Activated naive CD4-positive, alpha-beta T cell treated with anti-CD3 and anti-CD28 coated beads for 36 hours (primary cell): ENCODE measurements at places on chromosomes 1 and 21.

DNA sequence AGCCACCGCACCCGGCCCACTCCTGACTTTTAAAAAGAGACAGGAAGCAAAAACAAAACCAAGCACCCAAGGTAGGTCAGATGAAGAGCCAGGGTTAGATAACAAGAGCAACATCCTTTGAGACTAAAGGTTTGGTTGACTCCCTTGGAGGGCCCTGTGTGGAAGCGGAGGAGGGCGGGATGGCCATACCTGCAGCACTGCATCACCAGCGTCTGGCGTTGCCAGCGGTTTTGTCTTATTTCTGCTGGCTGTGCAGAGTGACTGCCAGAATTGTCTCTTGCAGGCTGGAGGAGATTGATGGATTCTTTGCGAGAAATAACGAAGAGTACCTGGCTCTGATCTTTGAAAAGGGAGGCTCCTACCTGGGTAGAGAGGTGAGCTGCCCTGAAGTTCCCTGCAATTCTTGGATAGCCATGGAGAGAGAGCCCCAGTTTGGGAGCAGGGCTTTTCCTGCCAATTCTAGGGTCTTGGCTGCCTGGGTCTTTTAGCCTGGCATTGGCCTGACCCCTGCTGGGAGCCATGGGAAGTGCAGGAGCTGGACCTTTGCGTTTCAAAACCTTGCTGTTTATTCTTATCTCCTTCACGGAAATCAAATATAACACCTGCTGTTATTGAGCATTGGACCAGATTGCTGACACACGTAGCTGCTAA lies 24.0 kb downstream of the QSOX1 start:
- no peaks in the 10 kb centered on the region for H3K27me3 ChIP-seq
- no peaks in the 10 kb centered on the region for H3K4me1 ChIP-seq
- no peak overlapping the region for H3K27ac ChIP-seq
- no peak overlapping the region for H3K4me3 ChIP-seq
- peak; percentile 79 for DNase-seq

- peaks cover 7% of the 10 kb centered on the region for H3K27me3 ChIP-seq
- H3K4me1 ChIP-seq, result peaks cover 11% of the 10 kb centered on the region
- no peak overlapping the region for H3K27ac ChIP-seq
- no peak overlapping the region for H3K4me3 ChIP-seq
- no peak for DNase-seq
- H3K36me3 ChIP-seq, result no peaks in the 10 kb centered on the region
Observed at GRCh38 chr1:180130651-180131050, 24.0 kb upstream of the QSOX1 start.

DNA sequence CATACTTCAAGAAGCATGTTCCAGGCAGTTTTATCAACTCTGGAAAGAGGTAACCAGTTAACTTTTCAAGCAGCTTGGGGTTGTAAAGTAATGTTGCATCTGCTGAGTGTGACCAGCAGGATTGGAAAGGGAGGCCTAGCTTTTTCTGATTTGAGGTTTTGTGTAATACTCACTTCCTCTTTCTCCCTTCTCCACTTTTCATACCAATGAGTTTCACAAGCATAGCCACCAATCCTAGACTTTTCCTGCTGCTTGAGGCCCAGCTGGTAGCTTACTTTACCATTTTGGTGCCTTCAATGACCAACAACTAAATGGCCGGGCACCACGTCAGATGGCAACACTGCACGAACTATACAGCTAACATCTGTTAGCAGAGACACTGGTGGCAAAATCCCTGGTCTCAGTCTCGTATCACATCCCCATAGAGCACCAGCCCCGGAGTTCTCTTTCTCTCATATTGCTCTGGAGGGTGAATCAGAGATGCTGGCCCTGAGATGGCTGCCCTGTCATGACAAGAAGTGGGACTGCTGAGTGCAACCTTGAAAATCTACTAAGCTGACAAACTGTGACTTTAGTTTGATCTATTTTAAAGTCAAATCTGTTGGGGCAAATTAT lies 14.8 kb upstream of the GPR88 start:
- peaks cover 2% of the 10 kb centered on the region for H3K4me1 ChIP-seq
- DNase-seq, result no peak
- H3K27ac ChIP-seq, result no peak overlapping the region
- no peak overlapping the region for H3K4me3 ChIP-seq

- no peak overlapping the region for H3K4me3 ChIP-seq
- H3K27ac ChIP-seq, result no peak overlapping the region
- no peaks in the 10 kb centered on the region for H3K27me3 ChIP-seq
- peaks cover 20% of the 10 kb centered on the region for H3K4me1 ChIP-seq
- no peak for DNase-seq
- H3K36me3 ChIP-seq, result peaks cover 74% of the 10 kb centered on the region
Observed at GRCh38 chr1:117094841-117095604, 26.5 kb downstream of the TRIM45 start.

GRCh38 chr21:37164742-37165141 lies 91.7 kb downstream of the TTC3 start:
- no peak for DNase-seq
- peaks cover 23% of the 10 kb centered on the region for H3K36me3 ChIP-seq
- no peaks in the 10 kb centered on the region for H3K27me3 ChIP-seq
- no peak overlapping the region for H3K4me3 ChIP-seq
- no peaks in the 10 kb centered on the region for H3K4me1 ChIP-seq
- H3K27ac ChIP-seq, result no peak overlapping the region

GRCh38 chr1:57675776-57676175 lies 251.9 kb upstream of the DAB1 start:
- no peaks in the 10 kb centered on the region for H3K4me1 ChIP-seq
- H3K27ac ChIP-seq, result no peak overlapping the region
- no peaks in the 10 kb centered on the region for H3K36me3 ChIP-seq
- no peak for DNase-seq
- H3K4me3 ChIP-seq, result no peak overlapping the region
